ENCODE measurements at places on chromosomes 3 and 15. TPM values are rescaled to one million over a fixed set of nuclear protein-coding genes. Genes with fewer than 3 reads are reported as not detected.

DNA sequence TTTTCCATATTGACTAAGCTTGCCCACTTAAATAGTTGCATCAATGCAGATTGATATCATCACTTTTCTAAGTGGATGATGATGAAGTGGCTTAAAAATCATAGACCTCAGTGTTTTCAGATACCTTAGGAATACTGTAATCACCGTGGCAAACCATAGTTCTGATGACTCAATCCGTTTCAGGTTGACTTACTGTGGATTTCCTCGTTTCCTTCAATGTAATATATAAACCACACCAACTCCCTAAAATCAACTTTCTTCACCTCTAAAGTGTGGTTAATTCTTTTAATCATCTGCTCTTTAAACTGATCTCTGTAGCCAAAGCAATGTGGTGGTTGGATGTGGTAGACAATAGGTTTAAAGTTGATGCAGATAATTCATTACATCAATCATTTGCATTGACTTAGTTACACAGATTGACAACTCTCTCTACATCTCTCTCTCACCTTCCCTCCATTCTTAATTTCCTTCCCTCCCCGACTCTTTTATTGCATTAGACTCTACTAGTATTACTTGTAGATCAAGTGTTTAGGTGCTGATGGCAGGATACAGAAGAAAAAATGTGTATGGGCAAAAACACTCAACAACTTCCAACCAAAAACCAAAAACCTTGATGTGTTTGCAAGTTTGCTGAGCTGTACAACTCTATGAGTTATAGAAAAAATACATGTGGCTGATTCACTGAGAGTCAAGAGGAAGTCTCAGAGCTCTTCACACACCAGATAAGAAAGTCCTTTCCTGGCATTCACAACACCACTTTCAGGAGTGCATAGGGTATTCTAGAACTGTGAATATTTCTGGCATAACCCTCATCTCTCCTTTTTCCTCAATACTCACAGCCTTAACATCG lies 243.5 kb downstream of the NFKBIZ start:
- no peak for DNase-seq

DNA sequence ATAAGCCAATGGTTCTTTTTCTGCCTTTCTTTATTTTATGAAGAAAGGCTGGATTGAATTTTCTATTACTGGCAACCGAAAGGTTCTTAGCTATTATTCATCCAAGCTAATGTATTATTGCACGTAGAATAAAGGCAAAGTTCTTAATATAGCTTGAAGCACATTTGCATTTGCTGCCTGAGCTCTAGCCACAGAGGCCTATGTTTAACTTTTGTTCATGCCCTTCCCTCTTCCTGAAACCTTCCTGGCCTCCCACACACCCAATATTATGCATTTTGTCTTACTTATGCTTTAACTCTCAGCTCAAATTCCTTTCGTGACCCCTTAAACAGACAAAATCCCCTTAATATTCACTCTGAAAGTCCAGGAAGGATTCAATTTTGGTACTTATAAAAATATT lies 71.0 kb upstream of the ZNF280D start:
- no peak for DNase-seq

DNA sequence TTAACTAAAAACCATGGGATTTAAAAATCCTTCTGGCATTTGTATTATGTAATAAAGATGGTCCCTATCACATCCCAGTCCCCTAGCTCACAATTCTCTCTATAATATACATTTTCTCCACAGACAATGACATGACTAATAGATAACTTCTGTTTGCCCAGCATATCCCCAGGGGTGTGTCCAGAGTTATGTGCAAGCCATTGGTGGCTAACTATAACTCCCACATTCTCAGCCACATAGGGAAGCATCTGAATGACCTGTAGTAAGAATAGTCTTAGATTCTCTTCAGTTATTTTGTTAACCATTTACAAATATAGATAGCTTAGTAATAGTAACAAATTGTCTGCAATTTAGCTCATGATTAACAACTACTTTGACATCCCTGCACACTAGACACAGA lies 52.2 kb upstream of the RBSN start:
- DNase-seq = no peak

DNA sequence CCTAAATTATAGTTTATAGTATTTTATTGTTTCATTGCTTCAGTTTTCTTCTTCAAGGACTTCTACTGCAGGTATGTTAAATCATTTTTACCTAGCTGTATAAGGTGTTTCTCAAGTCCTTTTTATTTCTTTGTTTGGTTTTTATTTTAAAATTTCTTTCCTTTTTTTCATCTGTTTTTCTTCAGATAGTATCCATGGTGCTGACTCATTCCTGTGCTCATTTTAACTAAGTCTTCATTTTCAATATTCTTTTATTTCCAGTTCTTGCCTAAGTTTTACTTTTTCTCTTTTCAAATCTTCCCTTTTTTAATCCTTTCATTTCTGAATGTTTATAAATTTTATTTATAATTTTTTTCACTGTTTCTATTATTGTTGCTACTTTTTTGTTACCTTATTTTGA lies 42.3 kb upstream of the STIMATE start:
- no peak for DNase-seq

GRCh38 chr3:190120269-190121060 lies at the start of gene P3H2:
P3H2 (minus strand) TSS chr3:190120897; CDS start chr3:190120731, 166 bp downstream.
- peak; percentile 83 for DNase-seq

DNA sequence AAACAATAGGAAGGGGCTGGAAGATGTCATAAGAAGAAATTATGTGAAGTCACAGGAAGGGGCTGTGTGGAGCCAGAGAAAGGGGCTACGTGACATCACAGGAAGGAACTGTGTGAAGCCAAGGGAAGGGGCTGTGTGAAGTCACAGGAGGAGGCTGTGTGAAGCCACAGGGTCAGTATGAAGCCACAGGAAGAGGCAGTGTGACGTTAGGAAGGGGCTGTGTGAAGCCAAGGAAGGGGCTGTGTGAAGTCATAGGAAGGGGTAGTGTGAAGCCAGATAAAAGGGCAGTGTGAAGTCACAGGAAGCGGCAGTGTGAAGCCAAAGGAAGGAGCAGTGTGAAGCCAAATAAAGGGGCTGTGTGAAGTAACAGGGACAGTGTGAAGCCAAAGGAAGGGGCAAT lies 32.5 kb downstream of the GASK1A start:
- DNase-seq = no peak

- no peak for DNase-seq
Measured at GRCh38 chr3:167863811-167864551, 128.5 kb downstream of the SERPINI1 start.

The NRG4 gene
- 0.27 TPM for total RNA-seq

The ABHD5 gene
- total RNA-seq = 18.1 TPM

The FBXO40 gene
- not detected for total RNA-seq

The TPRG1 gene
- total RNA-seq = 12.7 TPM
